Stimulated activated CD4-positive, alpha-beta T cell treated with anti-CD3 and anti-CD28 coated beads, Interleukin-1b, Interleukin-23, amount 100 ng/mL, for 1 hour (primary cell): ENCODE measurements at places on chromosomes 6 and 20.

DNA sequence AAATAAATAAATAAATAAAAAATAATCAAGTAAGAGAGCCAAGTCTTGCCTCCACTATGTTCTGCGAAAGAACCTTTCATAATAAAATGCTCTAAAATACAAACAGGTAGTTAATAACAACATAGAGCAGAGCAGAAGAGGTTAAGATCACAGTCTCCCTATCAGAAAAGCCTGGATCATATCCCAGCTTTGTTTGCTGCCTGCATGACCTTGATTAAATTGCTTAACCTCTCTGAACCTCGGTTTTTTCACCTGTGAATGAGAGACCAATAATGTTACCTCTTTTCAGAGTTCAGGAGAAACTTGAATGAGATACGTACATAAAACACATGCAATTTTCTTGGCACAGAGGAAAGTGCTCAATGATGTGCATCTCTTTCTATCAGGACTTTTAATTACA lies 44.4 kb downstream of the ARHGAP18 start:
- DNase-seq, result no peak

DNA sequence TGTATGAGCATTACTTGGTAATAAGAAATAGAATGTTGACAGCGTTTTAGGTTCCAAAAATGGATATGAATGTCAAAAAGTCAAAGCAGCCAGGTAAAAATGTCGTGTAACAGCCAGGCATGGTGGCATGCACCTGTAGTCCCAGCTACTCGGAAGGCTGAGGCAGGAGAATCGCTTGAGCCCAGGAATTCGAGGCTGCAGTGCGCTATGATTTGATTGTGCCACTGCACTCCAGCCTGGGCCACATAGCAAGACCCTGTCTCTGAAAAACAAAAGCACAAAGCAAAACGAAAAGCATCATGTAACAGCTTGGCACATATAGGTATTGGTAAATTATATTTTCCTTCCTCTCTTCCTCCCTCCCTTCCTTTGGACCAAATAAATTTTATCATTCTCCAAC lies 16.2 kb upstream of the FOXP4 start:
- no peak for DNase-seq

DNA sequence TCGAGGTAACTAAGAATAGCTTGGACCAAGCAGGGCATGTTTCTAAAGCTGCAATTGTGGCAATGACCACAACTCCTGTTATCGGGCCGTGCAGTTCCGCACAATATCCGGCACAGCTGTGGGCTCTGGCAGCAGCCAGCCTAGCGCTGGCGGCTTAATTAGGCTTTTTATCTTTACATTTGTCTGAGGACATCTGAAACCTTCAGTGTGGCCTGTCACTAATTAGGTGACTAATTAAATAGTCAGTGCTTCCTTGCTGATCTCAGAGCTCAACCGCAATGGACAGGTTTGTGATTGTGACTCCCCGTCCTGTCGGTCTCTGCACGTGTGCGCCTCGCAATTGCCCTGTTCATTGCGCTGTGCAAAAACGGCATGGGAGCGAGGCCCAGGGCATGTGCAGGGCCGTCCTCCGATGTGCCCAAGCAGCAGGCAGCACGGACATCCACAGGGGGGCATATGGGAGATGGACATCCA lies 134.8 kb upstream of the INSM1 start:
- DNase-seq, result no peak

DNA sequence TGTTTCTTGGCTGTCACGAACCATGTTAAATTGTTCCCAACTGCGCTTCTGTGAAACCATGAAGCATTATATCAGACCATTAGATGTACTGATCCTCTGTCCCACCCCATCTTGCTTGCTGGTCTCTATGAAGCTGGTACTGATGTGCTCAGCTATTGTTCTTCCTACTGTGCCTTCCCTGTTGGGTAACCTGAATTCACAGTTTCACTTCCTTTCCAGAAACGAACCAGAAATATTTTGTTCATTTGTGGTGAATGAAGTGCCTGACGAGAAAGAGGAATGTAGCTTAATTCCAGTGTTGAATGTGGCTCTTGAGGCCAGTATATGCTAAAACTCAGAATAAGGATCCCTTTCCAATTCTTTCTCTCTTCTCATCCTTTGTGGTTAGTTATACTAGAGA lies 58.1 kb upstream of the SNAP91 start:
- DNase-seq, result no peak

GRCh38 chr6:144585217-144585814 lies 300.2 kb downstream of the UTRN start:
- DNase-seq, result no peak

- no peak for DNase-seq
Observed at GRCh38 chr6:164409309-164410009, 899.9 kb downstream of the C6orf118 start.

DNA sequence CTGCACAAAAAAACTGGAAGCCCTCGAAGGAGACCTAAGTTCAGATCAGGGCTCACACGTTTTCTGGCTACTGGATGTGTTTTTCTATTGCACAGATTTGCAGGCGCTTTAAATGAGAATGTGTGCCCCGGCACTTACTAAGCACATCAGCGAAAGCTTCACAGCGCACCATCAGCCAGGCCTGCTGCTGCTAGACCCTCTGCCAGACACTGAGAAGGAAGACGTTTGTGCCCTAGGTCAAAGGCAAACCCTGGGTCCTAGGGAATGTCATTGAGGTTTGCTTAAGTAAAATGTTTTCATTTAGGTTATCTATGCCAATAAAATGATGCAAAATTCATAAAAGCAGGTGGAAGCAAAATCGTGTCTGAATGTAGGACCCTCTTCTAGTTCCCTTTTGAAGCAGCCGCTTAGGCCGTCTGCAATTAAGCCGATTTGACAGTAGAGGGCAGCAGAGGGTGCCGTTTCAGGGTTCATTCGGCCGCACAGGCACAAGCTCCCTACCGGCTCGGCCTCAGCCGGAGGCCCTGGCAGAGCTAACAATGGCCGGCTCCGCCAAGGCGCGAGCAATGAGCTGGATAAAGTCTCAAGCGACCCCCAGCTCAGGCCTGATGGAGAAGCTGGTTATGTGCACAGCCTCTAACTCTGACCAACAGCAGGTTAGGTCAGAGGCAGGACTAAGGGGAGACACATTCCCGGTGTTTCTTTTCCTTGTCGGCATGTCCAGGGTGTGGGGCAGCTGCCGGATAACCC lies 107.2 kb upstream of the FOXA2 start:
- DNase-seq, result no peak

- DNase-seq, result no peak
Observed at GRCh38 chr6:83781506-83781905, 71.7 kb upstream of the RIPPLY2 start.

GRCh38 chr6:3808759-3809514 lies 40.2 kb upstream of the FAM50B start:
- no peak for DNase-seq

DNA sequence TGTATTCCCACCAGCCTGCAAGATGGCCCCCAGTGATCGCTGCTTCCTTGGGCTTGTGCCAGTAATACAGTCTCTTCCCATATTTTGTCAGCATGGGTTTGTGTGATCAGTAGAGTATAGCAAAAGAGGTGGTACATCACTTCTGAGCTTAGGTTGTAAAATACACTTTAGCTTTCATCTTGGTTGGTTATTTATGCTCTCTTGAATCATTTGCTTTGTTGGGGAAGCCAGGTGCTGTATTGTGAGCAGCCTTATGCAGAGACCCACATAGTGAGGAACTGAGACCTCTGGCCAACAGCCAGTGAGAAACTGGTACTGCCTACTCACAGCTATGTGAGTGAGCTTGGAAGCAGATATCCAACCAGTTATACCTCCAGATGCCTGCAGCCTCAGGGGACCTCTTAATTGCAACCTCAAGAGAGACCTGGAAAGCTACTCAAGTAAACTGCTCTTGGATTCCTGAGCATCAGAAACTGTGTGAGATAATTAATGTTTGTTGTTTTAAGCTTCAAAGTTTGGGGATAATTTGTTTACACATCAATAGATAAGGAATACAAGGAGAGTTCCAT lies 229.3 kb downstream of the FARS2 start:
- DNase-seq, result no peak

DNA sequence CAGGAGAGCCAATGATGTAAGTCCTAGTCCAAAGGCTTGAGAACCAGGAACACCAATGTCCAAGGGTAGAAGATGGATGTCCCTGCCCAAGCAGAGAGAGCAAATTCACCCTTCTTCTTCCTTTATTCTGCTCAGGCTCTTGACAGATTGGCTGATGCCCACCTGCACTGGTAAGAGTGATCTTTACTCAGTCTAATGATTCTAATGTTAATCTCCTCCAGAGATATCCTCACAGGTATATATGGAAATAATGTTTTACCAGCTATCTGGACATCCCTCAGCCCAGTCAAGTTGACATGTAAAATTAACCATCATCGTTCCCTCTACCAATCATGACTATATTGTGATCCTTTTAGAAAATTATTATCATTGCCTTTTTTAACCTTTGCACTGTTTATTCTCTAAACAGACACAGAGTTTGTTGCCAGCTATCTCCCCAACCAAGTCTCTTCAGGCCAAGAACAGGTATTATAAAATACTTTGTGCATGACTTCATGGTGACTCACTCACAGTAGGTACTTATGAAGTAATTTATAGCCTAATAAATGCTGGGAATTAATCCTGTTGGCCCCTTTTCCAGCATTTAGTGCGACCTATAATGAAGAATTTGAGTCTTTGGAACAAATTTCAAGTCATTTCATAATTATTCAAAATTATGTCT lies 26.2 kb upstream of the TSHZ2 start:
- DNase-seq, result no peak

- no peak for DNase-seq
Observed at GRCh38 chr6:44135173-44135758, 7.9 kb downstream of the TMEM63B start.

GRCh38 chr6:110652520-110652919 lies 162.7 kb downstream of the CDK19 start:
- DNase-seq, result no peak

DNA sequence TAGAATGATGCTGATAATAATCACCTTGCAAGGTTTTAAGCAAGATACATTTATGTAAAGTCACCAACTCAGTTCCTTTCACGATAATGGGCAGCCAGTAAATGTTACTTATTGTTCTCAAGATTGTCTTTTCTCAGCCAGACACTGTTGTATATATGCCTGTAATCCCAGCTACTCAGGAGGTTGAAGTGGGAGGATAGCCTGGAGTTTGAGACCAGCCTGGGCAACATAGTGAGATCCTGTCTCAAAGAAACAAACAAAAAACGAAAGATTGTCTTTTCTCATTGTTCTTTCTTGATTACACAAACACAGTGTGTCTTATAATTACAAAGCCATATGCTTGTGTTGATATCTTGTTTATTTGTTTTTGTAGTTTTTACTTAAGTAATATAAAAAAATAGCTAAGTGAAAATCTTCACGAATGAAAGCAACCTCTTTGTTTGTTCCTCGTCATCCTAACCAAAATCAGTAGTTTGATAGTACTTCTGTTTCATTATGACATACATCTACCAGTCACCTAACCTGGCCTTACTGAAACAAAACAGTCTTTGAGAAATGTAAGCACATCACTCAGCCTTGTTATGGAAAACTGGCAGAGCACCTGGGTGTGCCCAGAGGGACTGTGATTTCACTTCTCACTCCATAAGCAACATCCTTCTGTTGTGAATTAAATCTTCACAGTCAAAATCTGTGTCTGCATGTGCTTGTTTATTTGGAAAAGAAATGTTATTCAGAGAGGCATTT lies 436.2 kb upstream of the SOX4 start:
- no peak for DNase-seq

DNA sequence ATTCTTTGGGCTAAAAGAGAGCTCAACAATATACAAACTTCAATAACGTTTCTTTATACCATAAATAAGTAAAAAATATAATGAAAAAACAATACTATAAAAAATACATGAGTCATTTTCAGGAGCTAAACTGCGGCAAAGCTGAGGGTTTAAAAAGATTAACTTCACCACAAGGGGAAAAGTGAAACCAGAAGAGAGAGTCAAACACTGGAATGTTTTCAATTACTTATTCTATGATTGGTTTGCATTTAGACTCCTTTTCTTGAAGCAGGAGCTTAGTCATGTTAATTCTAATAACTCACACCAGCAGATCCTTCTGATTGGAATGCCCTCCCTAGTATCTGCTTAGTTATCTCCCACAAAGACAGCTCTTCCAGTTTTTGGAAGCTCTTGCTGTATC lies 627.3 kb downstream of the UTRN start:
- no peak for DNase-seq

GRCh38 chr6:66499851-66500250 lies 792.8 kb upstream of the EYS start:
- no peak for DNase-seq

DNA sequence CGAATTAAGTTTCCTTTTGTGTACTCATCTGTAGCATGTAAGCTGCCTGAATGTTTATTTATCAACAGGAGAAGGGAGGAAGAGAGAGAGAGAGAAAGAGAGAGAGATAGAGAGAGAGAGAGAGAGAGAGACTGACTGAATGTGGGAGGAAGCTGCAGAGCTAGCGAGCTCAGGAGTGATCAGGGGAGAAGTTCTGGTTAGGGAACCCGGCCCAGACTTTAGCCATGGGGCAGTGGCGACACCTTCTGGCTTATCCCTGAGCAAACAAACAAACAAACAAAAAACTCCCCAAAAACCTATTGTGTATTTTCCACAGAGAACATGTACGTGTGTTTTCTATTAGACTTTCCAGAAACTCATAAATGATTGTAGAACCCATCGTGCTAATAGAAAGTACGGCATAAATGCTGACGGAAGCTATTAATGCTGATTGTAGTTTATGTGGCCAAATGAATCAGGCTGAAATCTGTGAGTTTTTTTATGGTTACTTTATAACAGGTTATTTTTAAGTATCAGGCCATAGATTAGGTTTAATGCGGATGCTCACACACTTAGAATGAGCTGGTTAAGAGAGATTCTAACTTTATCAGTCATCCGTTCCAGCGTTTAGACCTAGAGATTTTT lies 92.8 kb downstream of the CLIC5 start:
- DNase-seq, result peak; percentile 10

DNA sequence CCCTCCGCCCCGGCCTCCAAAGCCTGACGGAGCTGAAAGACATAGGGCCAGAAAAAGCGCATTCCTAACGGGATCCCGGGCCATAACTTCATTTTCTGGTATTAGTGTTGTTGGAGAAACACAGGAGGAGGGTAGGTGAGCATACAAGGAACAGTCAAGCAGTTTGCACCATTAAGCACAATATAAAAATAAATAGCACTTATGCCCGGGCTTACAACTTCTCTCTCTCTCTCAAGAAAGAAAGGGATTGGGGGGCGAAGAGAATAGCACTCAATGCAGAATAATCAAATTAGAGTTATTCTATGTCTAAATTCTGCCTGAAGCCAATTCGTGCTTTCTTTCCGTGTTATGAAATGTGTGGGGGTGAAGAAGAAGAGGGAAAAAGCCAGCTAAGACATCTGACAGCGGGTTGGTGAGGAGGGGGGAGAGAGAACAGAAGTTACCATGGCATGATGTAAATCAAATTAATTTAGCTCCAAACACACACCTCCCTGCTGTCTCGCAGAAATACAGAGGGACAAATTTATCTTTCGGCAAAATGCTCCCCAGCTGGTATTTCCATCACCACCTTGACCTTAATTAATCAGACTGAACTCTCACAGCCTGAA lies 508 bp upstream of the METTL24 start:
- no peak for DNase-seq

- DNase-seq, result no peak
Observed at GRCh38 chr20:41408156-41408794, 41.7 kb upstream of the EMILIN3 start.

GRCh38 chr6:64220801-64221200 lies 585.2 kb downstream of the PHF3 start:
- DNase-seq, result no peak
